Vagina (tissue), 2 donors: ENCODE measurements at places on chromosomes 4 and X. TPM values are rescaled to one million over a fixed set of nuclear protein-coding genes. Genes with fewer than 3 reads are reported as not detected.

DNA sequence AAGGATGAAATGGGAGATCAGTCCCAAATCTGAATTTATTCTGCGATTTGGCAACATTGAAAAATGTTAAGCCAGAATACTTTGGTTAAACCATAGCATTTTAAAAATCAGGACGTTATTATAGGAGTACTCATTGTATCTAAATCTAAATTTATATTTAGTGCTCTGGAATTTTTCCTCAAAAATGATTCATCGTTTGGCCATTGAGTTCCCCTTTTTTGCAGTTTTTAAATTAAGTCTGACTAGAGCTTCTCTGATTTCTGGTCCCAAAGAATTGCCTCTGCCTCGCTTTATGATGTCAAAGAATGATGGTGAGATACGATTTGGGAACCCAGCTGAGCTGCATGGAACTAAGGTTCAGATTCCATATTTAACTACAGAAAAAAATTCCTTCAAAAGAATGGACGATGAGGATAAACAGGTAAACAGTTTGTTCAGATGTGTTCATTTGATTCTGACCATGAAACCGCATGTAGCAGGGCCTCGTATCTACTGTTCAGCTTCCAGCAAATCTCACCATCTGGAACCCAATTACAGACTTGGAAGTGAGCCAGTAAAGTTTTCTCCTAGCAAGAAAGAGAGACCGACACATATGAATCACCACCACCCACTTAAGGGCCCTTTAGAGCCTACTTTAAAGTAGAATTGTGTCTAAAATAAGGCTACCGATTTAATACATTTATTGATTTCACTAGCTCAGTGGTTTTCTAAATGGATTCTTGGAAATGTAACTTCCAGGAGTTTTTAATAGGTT lies 75.6 kb downstream of the REPS2 start:
- H3K4me3 ChIP-seq, result no peak overlapping the region
- no peak overlapping the region for H3K27ac ChIP-seq
- H3K27me3 ChIP-seq, result no peaks in the 10 kb centered on the region
- DNase-seq, result no peak
- no peaks in the 10 kb centered on the region for H3K4me1 ChIP-seq

The CCDC120 gene
- total RNA-seq, result 8.6 TPM

- no peak overlapping the region for H3K27ac ChIP-seq
- no peak overlapping the region for H3K4me3 ChIP-seq
- DNase-seq, result no peak
- no peaks in the 10 kb centered on the region for H3K27me3 ChIP-seq
Observed at GRCh38 chrX:23013366-23013765, 13.6 kb downstream of the DDX53 start.

DNA sequence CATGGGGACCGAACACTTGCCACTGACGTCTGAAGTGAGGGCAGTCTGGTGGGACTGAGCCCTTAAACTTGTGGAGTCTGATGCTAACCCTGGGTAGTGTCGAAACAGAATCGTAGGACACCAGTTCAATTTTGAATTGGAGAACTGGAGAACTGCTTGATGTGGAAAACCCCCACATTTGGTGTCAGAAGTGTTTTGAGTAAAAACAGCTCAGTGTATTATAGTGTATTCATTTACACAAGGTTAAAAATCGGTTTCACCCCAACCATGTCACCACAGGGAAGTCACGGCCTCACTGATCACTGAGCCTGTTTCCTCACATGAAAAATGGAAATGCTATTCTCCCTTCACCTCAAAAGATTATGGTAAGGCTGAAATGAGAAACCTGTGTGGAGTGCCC lies 21.9 kb downstream of the PIN4 start:
- H3K27ac ChIP-seq, result no peak overlapping the region
- no peaks in the 10 kb centered on the region for H3K36me3 ChIP-seq
- H3K27me3 ChIP-seq, result no peaks in the 10 kb centered on the region
- no peaks in the 10 kb centered on the region for H3K4me1 ChIP-seq
- no peak overlapping the region for H3K4me3 ChIP-seq
- no peak for DNase-seq

- no peak for DNase-seq
- H3K36me3 ChIP-seq, result no peaks in the 10 kb centered on the region
- no peaks in the 10 kb centered on the region for H3K27me3 ChIP-seq
- H3K4me1 ChIP-seq, result no peaks in the 10 kb centered on the region
- no peak overlapping the region for H3K4me3 ChIP-seq
Observed at GRCh38 chr4:65645185-65645584, 25.1 kb downstream of the EPHA5 start.

The VSIG1 gene
- 0.25 TPM for total RNA-seq

GRCh38 chrX:12965131-12965940 lies 9.6 kb upstream of the TMSB4X start:
- no peaks in the 10 kb centered on the region for H3K36me3 ChIP-seq
- H3K4me3 ChIP-seq, result no peak overlapping the region
- DNase-seq, result no peak
- no peak overlapping the region for H3K27ac ChIP-seq

DNA sequence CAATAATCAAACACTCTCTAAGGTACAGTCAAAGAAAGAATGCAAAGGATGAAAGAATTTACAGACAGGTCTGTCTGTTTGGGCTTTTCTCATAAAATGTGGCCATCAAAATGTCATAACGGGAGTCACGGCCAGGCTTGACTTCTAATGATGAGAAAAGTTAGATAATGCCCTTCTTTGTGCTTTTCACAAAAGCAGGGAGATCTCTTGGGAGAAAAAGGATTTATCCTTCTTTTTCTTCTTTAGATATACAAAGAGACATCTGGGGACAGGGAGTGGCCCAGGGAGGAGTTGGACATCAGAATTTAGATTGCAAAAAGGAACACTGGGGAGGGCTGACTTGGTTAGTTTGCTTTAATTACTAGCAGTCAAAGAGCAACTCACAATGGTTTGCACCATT lies 93.1 kb downstream of the SLC39A8 start:
- no peaks in the 10 kb centered on the region for H3K4me1 ChIP-seq
- no peaks in the 10 kb centered on the region for H3K36me3 ChIP-seq
- no peak for DNase-seq

The UGT2B17 gene
- total RNA-seq, result not detected

- no peak overlapping the region for H3K4me3 ChIP-seq
- H3K27ac ChIP-seq, result no peak overlapping the region
- no peaks in the 10 kb centered on the region for H3K4me1 ChIP-seq
- no peak for DNase-seq
Observed at GRCh38 chr4:71355045-71355444, 16.2 kb downstream of the SLC4A4 start.

DNA sequence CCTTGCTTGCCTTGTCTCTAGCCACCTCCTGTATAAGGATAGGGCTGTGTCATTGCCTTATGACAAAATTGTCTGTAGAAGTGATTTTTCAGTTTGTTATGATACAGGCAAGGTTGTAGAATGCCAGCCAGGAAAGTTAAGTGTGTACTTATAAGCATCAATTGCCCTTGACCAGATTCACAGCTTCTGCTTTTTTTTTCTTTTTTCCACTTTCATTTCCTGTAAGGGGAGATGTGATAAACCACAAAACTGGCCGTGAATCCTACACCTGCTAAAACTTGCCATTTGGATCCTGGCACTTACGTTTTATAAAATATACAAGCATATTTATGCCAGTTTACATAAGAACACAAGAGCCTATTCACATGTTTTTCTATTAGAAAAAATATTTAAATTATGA lies 35.0 kb upstream of the BMPR1B start:
- no peaks in the 10 kb centered on the region for H3K27me3 ChIP-seq
- no peak overlapping the region for H3K27ac ChIP-seq
- no peak overlapping the region for H3K4me3 ChIP-seq
- no peak for DNase-seq
- H3K36me3 ChIP-seq, result no peaks in the 10 kb centered on the region

DNA sequence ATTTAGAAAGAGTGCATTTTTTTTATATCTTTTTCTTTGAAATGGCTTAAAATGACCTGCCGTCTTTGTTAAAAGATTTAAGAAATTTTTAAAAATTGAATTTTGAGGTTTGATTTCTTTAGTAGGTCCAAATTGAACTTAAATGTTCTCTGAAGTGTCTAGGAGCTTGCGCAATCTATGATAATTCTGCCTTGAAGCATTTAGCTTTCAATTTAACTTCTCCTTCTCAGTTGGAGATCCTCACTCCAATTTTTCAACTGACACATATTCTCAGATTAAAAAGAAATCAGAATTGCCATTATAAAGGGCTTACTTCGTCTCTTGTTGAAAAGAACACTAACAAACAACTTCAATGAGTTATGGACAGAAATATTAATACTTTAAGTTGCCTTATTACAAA lies 273.5 kb downstream of the TMA16 start:
- H3K27me3 ChIP-seq, result no peaks in the 10 kb centered on the region
- no peak overlapping the region for H3K27ac ChIP-seq
- no peaks in the 10 kb centered on the region for H3K4me1 ChIP-seq
- no peak overlapping the region for H3K4me3 ChIP-seq
- H3K36me3 ChIP-seq, result no peaks in the 10 kb centered on the region

The GNRHR gene
- total RNA-seq, result not detected

The GPC3 gene
- total RNA-seq, result 15.5 TPM

DNA sequence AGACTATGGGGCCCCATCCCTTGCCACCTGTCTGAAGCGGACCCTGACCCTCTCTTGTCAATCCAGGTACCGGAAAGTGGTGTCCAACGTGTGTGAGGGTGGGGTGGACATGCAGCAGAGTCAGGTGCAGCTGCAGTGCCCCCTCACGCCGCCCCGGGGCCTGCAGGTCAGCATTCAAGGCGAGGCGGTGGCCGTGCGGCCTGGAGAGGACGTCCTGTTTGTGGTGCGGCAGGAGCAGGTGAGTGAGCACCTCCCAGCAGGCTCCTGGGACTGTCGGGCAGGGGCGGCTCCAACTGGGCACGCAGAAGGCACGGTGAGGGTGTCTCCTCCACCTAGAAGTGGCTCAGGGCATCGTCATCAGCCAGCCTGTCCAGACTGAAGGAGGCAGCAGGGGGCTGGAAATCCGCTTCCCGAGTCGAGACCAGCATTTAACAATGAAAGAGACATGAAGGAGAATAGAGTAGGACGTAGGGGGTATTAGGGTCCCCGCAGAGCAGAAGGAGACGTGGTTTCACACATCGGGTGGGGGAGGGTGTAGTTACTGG lies 221.6 kb downstream of the AFAP1 start:
- H3K4me1 ChIP-seq, result no peaks in the 10 kb centered on the region
- H3K27me3 ChIP-seq, result no peaks in the 10 kb centered on the region
- no peak overlapping the region for H3K4me3 ChIP-seq
- no peaks in the 10 kb centered on the region for H3K36me3 ChIP-seq
- DNase-seq, result no peak

- H3K27me3 ChIP-seq, result no peaks in the 10 kb centered on the region
- no peak overlapping the region for H3K27ac ChIP-seq
- no peaks in the 10 kb centered on the region for H3K36me3 ChIP-seq
Observed at GRCh38 chr4:14615671-14616070, 386.6 kb upstream of the CPEB2 start.

The UCHL1 gene
- total RNA-seq, result 174 TPM

- no peak overlapping the region for H3K27ac ChIP-seq
- no peak overlapping the region for H3K4me3 ChIP-seq
- no peaks in the 10 kb centered on the region for H3K36me3 ChIP-seq
- DNase-seq, result peak; percentile 82
Observed at GRCh38 chr4:1416051-1416947, 10.1 kb upstream of the NKX1-1 start.

DNA sequence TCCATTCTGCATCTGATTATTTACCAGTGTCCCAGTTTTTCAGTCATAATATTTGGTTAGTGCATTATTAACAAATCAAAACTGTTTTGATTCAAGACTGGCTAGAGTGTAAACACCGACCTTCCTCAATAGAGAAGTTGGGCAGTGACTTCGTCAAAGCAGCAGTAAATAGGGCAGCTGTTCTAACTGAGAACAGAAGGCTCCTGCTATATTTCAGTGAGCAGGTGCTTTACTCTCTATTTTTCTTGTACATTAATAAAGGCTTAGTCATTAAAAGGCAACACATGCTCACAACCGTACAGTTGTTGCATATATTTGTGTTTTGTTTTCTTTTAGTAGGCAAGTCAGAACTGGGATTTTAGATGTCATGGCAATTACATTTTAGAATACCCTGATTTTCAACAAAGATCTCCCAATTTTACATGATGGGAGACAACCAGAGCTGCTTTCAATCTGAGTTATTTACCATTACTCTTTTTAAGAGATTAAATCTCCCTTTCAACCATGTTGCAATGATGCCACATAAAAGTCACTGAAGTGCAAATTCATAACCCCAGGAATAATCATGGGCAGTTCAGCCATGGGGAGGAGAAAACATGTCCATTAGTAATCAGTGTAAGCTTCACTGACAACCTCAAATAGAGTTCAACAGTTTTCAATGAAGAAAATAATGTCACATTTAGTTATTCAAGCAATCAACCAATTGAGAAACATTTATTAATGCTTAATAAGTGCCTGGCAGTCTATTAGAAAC lies 233.3 kb downstream of the NDST4 start:
- no peaks in the 10 kb centered on the region for H3K27me3 ChIP-seq
- H3K36me3 ChIP-seq, result no peaks in the 10 kb centered on the region
- H3K27ac ChIP-seq, result no peak overlapping the region
- no peak overlapping the region for H3K4me3 ChIP-seq
- no peak for DNase-seq
- no peaks in the 10 kb centered on the region for H3K4me1 ChIP-seq

GRCh38 chr4:56619160-56619559 lies 61.9 kb downstream of the HOPX start:
- no peaks in the 10 kb centered on the region for H3K27me3 ChIP-seq
- H3K4me3 ChIP-seq, result no peak overlapping the region
- H3K27ac ChIP-seq, result no peak overlapping the region
- H3K36me3 ChIP-seq, result no peaks in the 10 kb centered on the region

The CPLX1 gene
- total RNA-seq, result 0.98 TPM

GRCh38 chr4:118389721-118390120 lies 36.9 kb upstream of the PRSS12 start:
- H3K4me3 ChIP-seq, result no peak overlapping the region
- H3K27ac ChIP-seq, result peak overlapping the region; percentile 36
- no peaks in the 10 kb centered on the region for H3K4me1 ChIP-seq
- H3K36me3 ChIP-seq, result no peaks in the 10 kb centered on the region
- no peaks in the 10 kb centered on the region for H3K27me3 ChIP-seq

GRCh38 chr4:4860600-4861389 lies 1.3 kb downstream of the MSX1 start:
- peaks cover 5% of the 10 kb centered on the region for H3K27me3 ChIP-seq
- H3K27ac ChIP-seq, result peak overlapping the region; percentile 79
- H3K36me3 ChIP-seq, result peaks cover 8% of the 10 kb centered on the region

DNA sequence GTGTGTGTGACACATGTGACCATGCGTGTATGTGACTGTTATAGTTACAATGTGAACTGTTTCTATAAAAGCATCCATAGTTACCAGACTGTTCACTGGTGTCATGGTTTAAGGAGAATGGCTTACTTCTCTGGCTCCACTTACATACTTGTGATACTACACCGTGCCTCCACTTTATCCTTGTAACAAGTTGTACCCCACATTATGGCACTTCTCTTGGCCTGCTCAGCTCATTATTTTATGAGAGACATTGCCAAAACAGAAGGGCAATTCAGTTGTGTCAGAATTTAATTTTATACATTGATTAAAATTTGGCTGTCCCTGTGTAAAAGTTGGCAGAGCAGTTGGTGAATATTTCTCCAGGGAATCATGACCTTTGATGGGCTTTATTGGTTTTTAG lies 62.4 kb upstream of the TBC1D14 start:
- peaks cover 19% of the 10 kb centered on the region for H3K36me3 ChIP-seq
- H3K4me1 ChIP-seq, result no peaks in the 10 kb centered on the region
- H3K27ac ChIP-seq, result no peak overlapping the region
- no peaks in the 10 kb centered on the region for H3K27me3 ChIP-seq
- no peak overlapping the region for H3K4me3 ChIP-seq

The DRD5 gene
- total RNA-seq, result not detected

The WDR17 gene
- total RNA-seq, result 2.0 TPM

The TLR6 gene
- 8.3 TPM for total RNA-seq
